Sciatic nerve (tissue), 2 donors: ENCODE measurements at places on chromosomes 5 and 9.

- DNase-seq = no peak
Observed at GRCh38 chr9:128643519-128644300, 12.9 kb downstream of the DYNC2I2 start.

DNA sequence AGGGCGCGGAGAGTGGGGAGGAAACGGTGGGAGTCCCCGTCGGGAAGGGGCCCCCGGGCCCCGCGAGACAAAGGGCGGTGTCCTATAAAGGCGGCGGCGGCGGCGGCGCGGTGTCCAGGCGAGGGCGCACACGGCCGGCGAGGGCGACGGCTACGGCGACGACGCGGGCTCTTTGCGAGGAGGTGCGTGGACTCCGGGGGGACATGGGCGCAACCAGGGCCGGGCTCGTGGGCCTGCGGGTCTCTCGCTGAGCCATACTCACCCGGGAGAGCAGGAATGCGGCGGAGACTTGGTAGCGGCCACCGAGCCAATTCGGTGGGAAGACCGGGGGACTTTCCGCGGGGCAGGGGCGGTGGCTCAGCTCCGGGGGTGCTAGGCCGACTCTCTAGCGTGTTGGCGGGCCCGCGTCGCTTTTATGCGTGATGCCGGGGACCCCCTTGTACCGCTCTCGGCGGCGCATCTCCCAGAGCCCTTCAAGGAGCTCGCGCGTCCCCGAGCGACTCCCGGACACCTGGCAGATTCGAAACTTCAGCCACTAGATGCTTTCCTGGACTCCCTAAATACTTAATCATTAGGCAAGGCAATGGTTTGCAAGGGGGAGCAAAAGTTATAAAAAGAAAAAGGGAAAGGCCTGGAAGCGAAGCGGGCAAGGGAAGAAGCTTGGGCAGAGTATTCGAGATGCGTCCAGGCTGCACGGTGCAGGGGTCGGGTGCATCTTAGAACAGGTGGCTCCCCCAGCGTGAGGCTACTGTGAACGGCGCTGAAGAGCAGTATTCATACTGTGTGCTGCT, 5.9 kb upstream of the TAL2 start:
- no peak for DNase-seq

DNA sequence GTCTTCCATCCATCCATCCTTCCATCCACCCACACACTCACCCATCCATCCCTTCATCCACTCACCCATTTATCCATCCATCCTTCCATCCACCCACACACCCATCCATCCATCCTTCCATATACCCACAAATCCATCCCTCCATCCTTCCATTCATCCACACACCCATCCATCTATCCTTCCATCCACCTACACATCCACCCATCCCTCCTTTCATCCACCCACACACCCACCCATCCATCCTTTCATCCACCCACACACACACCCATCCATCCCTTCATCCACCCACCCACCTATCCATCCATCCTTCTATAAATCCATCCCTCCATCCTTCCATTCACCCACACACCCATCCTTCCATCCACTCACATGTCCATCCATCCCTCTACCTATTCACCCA, 23.6 kb downstream of the DRD1 start:
- DNase-seq = no peak

GRCh38 chr5:8474569-8474930, 605.6 kb downstream of the MTRR start:
- DNase-seq = no peak

DNA sequence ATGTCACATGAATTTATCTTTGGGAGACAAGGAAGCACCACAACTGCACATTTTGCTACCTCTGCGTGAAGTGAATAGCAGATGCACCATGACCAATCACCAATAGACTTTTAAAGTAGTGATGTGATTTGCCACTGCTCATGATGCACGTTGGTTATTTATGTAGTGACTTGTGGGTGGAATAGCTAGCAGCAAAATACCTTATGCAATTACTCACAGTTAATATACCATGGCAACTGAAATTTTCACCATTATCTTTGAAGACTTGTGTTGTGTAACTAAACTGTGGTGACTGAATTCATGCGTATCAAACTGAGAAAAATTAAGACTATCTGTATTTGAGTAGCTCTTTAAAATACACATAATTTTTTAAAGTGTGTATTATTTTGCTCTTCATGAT, 46.2 kb upstream of the TUSC1 start:
- no peak for DNase-seq

DNA sequence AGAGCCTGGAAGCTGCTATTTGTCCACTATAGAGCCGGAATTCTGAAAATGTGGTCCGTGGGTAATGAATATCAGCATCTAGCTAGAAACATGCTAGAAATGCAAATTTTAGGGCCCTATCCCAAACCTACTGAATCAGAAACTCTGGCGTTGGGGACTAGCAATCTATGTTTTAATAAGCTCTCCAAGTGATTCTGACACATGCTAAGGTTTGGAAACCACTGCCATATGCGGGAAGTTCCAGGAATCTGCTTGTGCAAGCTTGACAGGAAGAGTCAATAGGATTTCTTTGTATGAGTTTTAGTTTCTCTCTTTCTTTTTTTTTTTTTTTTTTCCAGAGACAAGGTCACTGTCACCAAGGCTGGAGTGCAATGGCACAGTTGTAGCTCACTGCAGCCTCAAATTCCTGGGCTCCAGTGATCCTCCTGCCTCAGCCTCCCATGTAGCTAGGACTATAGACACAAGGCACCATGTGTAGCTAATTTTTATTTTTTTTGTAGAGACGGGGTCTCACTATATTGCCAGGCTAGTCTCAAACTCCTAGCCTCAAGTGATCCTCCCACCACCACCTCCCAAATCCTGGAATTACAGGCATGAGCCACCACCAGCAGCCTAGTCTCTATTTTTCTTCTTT, 26.4 kb upstream of the CARNMT1 start:
- no peak for DNase-seq

- DNase-seq = no peak
Observed at GRCh38 chr9:9222730-9223129, 1390.1 kb downstream of the PTPRD start.

DNA sequence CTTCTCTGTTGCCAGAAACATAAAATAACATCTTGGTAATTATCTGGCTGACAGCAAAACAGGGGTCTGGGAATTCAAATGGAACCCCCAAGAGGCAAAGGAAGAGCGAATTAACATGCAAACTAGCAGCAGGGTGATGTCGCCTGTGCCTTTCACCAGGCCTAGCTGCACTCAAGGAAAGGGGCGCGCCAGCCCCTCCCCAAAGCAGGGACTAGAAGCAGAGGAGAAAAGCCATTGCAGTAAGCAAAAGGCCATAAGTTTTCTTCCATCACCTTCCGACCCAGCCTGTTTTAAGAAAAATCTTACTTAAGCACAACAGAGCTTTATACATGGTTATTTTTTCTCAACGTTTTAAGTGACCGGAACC, 539 bp downstream of the POC5 start:
- DNase-seq = no peak

DNA sequence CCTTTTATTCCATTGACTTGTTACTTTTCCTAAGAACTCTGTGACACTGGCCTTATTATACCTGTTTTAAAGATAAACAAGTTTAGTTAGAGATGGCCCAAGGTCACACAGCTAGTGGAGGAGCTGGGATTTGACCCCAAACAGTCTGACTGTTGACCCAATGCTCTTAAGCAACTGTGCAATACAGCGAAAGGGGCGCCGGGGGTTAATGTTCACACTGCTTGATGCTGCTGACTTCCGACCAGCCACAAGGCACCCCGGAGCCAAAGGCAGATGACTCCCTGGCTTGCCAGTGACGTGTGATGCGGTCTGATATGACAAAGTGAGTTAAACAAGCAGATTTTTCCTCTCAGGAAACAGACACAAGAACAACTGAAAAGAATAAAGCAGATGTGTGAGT, 23.9 kb downstream of the PIK3R1 start:
- DNase-seq = peak; percentile 86

- DNase-seq = no peak
Observed at GRCh38 chr5:58751222-58751837, 168.5 kb downstream of the RAB3C start.

DNA sequence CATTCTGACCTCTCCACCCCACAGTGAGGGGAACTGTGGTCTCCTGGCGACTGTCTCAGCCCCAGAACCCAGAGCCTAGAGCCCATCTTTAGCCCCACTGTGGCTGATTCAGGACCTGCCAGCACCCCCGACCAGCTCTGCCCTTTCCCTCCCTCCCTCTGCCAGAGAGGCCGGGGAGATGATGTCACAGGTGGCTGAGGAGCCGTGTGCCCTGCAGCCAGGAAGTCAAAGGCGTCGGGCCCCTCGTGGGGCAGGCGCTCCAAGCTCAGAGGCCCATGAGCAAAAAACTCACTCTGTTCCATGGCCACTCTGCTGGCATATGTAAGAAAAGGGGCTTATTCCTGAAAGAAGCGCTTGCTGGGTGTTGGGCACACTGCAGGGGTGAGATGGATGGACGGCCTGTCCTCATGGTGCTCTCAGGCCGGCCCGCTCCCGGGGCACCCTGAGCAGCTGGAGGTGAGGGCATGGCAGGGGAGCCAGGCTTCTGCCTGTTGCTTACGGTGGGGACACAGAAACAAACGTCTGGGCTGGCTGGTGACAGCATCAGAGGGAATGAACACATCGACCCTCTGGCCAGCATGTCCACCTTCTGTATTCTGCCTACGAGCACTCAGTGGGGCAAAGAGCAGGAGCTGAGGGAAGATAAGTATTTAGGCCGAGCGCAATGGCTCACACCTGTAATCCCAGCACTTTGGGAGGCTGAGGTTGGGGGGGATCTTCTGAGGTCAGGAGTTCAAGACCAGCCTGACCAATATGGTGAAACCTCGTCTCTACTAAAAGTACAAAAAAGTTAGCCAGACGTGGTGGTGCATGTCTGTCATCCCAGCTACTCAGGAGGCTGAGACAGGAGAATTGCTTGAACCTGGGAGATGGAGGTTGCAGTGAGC, 41.1 kb downstream of the LAMC3 start:
- no peak for DNase-seq

- DNase-seq = no peak
Observed at GRCh38 chr9:21607576-21607975, 125.5 kb upstream of the IFNE start.
